Lung (tissue), 17 donors: ENCODE measurements at places on chromosomes 3 and 15.

DNA sequence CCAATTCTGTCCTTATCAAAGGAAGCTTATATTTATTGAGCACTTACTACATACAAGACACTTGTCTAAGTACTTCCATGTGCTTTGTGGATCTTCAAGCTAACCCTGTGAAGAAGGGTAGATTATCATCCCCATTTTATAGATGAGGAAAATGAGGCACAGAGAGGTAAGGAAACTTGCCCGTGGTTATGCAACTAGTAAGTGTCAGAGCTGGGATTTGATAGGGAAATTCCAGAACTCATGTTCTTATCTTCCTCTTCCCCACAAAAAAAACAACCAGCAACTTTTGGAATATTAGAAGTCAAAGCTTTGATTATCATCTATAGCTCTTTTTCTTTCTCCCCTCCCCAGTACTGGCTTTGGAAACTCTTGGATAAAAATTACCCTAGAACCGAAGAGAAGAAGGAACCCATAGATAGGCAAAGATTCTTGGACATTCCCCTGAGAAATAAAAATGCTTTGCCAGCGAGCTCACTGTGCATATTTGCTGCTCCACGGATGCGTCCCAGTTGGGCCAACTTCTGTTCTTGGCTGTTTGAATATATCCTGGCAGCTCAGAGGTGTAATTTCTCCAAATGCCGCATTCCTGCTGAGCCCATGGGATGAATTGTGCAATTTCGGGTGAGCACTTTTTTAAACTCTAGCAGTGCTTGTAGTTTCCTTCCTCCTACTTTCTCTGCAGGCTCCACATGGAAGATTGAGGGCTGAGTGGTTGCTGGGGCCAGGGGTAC is 591.5 kb upstream of the CFAP20DC start:
- H3K36me3 ChIP-seq: no peaks in the 10 kb centered on the region
- no peaks in the 10 kb centered on the region for H3K4me1 ChIP-seq
- peak; percentile 85 for DNase-seq
- no peaks in the 10 kb centered on the region for H3K27me3 ChIP-seq
- H3K27ac ChIP-seq: no peak overlapping the region

GRCh38 chr15:39204031-39204430 is 376.8 kb upstream of the THBS1 start:
- DNase-seq: no peak
- H3K27me3 ChIP-seq: no peaks in the 10 kb centered on the region
- no peaks in the 10 kb centered on the region for H3K36me3 ChIP-seq
- H3K27ac ChIP-seq: no peak overlapping the region
- no peak overlapping the region for H3K4me3 ChIP-seq

GRCh38 chr3:197430934-197431333 is 124.8 kb downstream of the BDH1 start:
- no peaks in the 10 kb centered on the region for H3K27me3 ChIP-seq
- H3K4me3 ChIP-seq: no peak overlapping the region

GRCh38 chr3:172544404-172544803 is 21.2 kb upstream of the TNFSF10 start:
- H3K4me1 ChIP-seq: no peaks in the 10 kb centered on the region
- H3K27me3 ChIP-seq: no peaks in the 10 kb centered on the region
- H3K4me3 ChIP-seq: no peak overlapping the region
- no peak for DNase-seq

DNA sequence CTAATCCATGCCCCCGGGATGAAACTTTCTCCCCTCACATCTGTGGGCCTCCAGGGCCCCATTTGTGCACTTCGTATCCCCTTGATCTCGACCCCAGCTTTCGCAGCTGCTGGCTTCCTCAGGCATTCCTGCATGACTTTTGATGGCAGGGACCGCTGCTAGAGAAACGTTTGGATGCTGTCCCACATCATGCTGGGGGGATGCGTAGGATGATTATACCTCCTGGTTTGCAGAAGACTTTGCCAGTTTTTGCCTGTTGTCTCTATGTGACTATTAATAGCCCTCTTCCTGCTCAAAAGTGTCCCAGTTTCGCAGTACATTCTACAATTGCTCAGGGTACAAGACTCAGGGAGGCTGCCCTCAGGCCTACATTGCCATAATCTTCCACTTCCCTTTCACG is 10.4 kb upstream of the KCNAB1 start:
- H3K27ac ChIP-seq: no peak overlapping the region
- no peaks in the 10 kb centered on the region for H3K36me3 ChIP-seq
- no peak overlapping the region for H3K4me3 ChIP-seq
- peak; percentile 22 for DNase-seq
- H3K27me3 ChIP-seq: no peaks in the 10 kb centered on the region
- H3K4me1 ChIP-seq: peaks cover 2% of the 10 kb centered on the region

- no peak for DNase-seq
- no peak overlapping the region for H3K4me3 ChIP-seq
- H3K27me3 ChIP-seq: no peaks in the 10 kb centered on the region
- no peak overlapping the region for H3K27ac ChIP-seq
Measured at GRCh38 chr15:25342629-25343028, 96.2 kb downstream of the UBE3A start.

DNA sequence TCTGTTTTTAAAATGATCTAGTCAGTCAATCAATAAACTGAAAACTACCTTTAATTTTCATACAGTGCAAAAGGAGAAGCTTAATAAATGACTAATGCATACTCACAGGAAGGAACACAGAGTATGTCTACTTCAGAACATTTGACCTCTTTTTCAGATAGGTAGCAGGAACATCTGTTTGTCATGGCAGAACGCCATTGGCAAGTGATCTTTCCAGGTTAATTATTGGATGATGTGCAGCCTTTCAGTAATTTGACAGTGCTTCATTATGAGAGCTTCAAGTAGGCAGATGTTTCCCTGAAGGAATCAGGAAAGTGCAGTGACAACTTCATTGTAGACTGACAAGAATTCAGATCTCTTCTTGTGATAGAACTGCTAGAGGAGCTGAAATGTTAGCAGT is 325.0 kb downstream of the OTOL1 start:
- DNase-seq: no peak
- H3K27ac ChIP-seq: no peak overlapping the region
- H3K36me3 ChIP-seq: no peaks in the 10 kb centered on the region
- no peaks in the 10 kb centered on the region for H3K4me1 ChIP-seq
- H3K27me3 ChIP-seq: no peaks in the 10 kb centered on the region

- no peak overlapping the region for H3K27ac ChIP-seq
- peaks cover 25% of the 10 kb centered on the region for H3K4me1 ChIP-seq
- H3K36me3 ChIP-seq: no peaks in the 10 kb centered on the region
- DNase-seq: peak; percentile 56
Measured at GRCh38 chr3:113247675-113248458, 36.5 kb downstream of the BOC start.

GRCh38 chr15:68819495-68820294 is 1.0 kb downstream of the ANP32A start:
- H3K4me1 ChIP-seq: peaks cover 21% of the 10 kb centered on the region
- no peaks in the 10 kb centered on the region for H3K27me3 ChIP-seq
- no peaks in the 10 kb centered on the region for H3K36me3 ChIP-seq
- peak overlapping the region; percentile 98 for H3K27ac ChIP-seq
- DNase-seq: peak; percentile 70

DNA sequence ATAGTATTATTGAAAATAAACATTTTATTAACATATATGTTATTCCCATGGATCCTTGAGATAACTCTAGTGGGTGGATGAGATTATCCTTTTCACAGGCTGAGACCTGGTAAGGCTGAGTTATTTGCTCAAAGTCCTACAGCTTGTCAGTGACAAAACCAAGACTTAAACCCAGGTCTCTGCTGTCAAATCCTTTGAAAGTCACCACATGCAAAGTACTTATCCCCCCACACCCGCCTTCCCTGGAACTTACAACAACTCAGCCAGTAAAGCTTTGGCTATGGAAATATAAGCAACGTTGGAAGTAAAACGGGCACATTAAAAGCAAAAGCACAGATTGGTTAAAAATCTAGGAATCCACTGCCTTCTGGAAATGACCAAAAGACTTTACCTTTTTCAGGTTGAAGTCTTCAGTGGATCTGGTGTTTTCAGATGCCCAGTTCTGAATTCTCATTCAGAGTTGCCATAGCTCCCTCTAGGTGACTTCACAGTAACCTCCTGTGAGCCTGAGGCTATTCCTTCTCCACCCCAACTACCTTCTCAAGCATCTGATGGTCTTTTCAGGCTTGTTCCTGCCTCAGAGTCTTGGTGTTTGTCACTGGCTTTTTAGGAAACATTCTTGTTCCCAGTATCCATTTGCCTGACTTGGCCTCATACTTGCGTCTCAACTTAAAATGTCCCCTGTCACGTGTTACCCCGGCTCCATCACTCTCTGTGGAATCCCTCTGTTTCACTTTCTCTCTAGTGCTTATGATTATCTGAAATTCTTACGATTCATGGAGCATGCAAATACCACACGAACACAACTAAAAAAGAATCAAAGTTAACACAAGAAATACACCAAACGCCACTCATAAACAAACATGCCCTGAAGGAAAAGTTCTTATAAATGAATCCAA is 131.2 kb downstream of the MAGI1 start:
- no peak overlapping the region for H3K27ac ChIP-seq
- no peaks in the 10 kb centered on the region for H3K36me3 ChIP-seq
- no peaks in the 10 kb centered on the region for H3K27me3 ChIP-seq
- no peak overlapping the region for H3K4me3 ChIP-seq

DNA sequence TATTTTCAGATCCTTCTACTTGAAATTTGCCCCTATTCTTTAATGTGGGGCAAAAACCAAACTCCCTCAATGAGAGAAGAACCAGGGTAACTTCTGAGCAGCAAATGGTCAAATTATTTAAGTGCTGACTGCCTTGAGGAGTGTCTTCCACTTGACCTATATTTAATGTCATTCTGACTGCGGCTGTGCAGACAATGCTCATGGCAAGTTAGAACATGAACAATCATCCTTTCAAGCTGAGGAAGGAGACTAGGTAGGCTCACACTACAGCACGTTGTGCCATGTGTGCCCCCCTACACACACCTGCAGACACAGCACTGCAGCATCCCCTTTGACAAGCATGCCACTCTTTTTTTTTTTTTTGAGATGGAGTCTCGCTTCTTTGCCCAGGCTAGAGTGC is 98.2 kb downstream of the OSBPL10 start:
- H3K27ac ChIP-seq: no peak overlapping the region
- H3K27me3 ChIP-seq: no peaks in the 10 kb centered on the region
- no peak overlapping the region for H3K4me3 ChIP-seq
- H3K36me3 ChIP-seq: no peaks in the 10 kb centered on the region
- no peaks in the 10 kb centered on the region for H3K4me1 ChIP-seq

DNA sequence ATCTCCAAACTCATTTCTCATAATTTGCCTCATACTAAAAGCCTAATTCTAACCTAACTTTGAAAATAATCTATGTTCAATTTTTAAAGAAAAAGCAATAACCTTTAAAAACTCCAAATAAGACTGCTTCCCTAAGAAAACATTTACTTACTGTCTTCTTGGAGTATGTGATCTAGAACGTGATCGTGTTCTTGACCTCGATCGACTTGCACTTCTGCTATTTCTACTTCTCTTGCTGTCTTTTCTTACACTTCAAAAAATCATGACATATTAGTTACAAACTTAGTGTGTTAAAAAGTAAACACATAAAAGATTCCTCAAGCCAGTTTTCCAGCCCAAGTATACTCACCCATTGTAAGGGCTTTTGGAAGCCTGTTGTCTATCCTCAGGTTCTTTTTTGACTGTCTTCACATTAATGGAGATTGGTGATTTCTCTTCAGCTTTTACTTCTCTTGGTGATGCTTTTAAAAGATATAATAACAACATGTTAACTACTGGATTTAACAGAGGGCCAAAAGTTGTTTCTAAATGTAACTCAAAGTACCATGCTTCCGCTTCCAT is 10.7 kb downstream of the CCNL1 start:
- no peaks in the 10 kb centered on the region for H3K4me1 ChIP-seq
- H3K4me3 ChIP-seq: no peak overlapping the region

- peaks cover 5% of the 10 kb centered on the region for H3K36me3 ChIP-seq
- peak overlapping the region; percentile 38 for H3K27ac ChIP-seq
- H3K27me3 ChIP-seq: no peaks in the 10 kb centered on the region
Measured at GRCh38 chr15:101201411-101202174, 50.3 kb downstream of the CHSY1 start.

DNA sequence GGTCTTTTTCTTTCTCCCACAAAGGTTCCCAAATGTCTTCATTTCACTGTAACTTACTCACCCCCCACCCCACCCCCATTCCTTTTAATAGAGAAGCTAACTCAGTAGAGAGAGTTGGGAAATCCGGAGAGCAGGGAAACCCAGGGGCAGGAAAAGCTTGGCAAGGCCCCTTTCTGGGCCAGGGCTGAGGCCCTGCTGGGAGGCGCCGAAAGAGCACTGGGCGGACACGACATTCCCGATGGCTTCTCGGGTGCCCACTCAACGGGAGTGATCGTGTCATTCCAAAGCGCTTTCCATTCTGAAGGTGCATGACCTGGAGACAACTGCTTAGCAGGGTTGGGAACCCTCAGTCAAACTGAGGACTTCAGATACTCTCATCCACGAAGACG is 1.6 kb upstream of the DALRD3 start:
- no peaks in the 10 kb centered on the region for H3K27me3 ChIP-seq
- peaks cover 37% of the 10 kb centered on the region for H3K36me3 ChIP-seq
- peak overlapping the region; percentile 93 for H3K27ac ChIP-seq
- no peak overlapping the region for H3K4me3 ChIP-seq

GRCh38 chr15:68589783-68590710 is 11.3 kb downstream of the CORO2B start:
- no peak overlapping the region for H3K27ac ChIP-seq
- H3K36me3 ChIP-seq: no peaks in the 10 kb centered on the region
- H3K4me1 ChIP-seq: peaks cover 51% of the 10 kb centered on the region
- H3K27me3 ChIP-seq: no peaks in the 10 kb centered on the region
- no peak overlapping the region for H3K4me3 ChIP-seq

DNA sequence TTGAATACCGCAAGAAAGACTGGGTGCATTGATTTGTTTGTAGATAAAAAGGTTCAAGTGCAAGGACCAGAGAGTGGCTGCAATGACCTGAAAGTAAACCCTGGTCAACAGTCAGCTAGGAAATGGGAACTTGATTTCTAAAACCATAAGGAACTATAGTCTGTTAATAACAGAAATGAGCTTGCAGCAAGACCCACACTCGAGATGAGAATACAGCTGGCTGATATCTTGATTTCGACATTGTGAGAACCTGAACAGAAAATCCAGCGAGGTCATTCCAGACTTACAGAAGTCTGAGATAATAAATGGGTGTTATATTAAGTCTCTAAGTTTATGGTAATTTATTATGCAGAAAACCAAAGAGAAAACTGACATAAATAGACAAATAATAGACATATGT is 177.3 kb downstream of the NFKBIZ start:
- H3K4me1 ChIP-seq: no peaks in the 10 kb centered on the region
- no peak overlapping the region for H3K27ac ChIP-seq
- H3K36me3 ChIP-seq: no peaks in the 10 kb centered on the region
- no peak overlapping the region for H3K4me3 ChIP-seq
- H3K27me3 ChIP-seq: no peaks in the 10 kb centered on the region

- H3K4me1 ChIP-seq: peaks cover 32% of the 10 kb centered on the region
- DNase-seq: peak; percentile 12
- H3K27me3 ChIP-seq: no peaks in the 10 kb centered on the region
- H3K27ac ChIP-seq: no peak overlapping the region
- H3K36me3 ChIP-seq: no peaks in the 10 kb centered on the region
- H3K4me3 ChIP-seq: no peak overlapping the region
Measured at GRCh38 chr15:70342554-70343548, 245.1 kb upstream of the TLE3 start.
